ENCODE measurements at places on chromosomes 2 and 18.

- DNase-seq, result no peak
Measured at GRCh38 chr2:145593280-145593679, 1073.4 kb upstream of the ZEB2 start.

DNA sequence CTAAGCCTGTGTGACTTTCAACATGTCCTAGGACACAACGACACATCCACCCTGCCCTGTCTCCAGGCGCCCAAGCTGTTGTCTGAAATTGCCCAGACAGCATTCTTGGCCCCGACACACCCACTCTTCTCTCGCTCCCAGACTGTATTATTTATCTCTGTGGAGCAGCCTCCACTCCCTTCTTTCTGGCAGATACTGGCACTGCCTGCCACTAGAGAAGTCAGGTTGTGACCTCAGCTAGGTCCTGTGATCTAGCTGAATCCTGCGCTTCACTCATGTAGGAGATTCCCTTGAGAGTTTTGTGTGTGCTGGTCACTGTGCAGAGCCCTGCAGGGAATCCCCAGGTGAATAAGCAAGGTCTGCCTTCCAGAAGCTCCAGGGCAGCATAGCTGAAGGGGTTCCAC is 77.1 kb upstream of the TNP1 start:
- DNase-seq, result no peak

GRCh38 chr2:234986876-234987720 is 35.3 kb downstream of the SH3BP4 start:
- DNase-seq, result no peak

GRCh38 chr2:26904839-26905238 is 56.9 kb downstream of the DPYSL5 start:
- DNase-seq, result no peak

DNA sequence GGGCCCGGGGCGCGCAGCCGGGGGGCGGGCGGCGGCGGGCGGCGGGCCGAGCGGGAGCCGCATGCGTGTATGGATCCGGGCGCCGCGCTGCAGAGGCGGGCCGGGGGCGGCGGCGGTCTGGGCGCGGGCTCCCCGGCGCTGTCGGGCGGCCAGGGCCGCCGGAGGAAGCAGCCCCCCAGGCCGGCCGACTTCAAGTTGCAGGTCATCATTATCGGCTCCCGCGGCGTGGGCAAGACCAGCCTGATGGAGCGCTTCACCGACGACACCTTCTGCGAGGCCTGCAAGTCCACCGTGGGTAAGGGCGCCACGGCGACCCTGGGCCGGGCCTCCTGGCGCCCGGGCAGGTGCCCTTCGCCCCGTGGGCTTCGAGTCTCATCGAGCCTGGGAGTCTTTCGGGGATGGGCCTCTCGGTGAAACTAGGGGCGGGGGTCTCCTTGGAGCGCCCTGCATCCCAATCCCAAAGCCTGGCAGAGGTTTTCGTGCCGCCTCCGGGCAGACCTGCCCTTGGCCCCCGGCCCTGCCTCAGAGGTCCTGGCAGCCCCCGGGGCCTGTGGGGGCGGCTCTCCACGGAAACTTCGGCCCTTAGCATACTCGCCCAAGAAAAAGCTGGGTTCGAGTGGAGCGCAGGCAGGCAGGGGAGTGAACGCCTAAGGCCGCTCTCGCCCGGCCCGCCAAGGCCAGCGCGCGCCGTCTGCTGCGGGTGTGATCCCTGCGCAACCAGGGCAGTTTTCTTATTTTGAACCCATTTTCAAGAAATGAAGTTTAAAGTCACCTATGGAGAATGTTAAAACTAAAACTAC is 622 bp downstream of the RAB12 start:
- no peak for DNase-seq
